Esophagus squamous epithelium (tissue), 5 donors: ENCODE measurements at places on chromosomes 16 and 17. TPM values are rescaled to one million over a fixed set of nuclear protein-coding genes. Genes with fewer than 3 reads are reported as not detected.

DNA sequence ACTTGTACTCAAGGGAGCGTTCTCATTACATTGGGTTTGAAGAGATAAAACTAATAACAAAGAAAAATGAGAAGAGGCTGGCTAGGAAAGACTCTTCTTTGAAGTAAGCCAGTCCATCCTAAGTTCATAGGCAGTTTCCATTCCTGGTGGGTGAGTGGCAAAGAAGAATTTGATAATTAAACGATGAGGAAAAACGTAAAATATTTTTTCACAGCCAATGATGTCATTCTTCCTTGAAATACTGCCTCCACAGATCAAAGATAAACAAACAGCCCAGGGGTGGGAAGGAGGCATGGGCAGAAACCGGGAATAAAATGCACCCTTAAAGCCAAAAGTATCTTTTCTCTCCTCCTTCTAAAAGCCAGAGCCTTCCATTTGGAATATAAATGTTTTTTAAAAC is 346.6 kb downstream of the PMP22 start:
- no peak for DNase-seq

GRCh38 chr17:14199601-14200000 is 37.1 kb downstream of the CDRT15 start:
- DNase-seq = no peak

DNA sequence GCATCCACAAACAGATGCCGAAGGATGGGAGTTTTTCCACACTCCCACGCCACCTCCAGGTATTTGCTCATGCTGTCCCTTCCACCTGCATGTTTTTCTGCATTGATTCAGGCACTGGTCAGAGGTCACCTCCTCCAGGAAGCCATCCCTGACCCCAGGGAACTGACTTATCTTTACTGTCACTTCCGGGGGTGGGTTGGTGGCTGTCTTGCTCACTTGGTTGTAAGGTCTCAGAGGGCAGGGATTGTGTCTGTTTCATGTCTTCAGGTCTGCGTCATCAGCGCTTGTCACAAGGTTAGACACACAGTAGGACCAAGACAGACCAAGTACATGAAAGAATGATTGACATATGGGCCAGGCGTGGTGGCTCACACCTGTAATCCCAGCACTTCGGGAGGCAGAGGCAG is 1.9 kb upstream of the IL4R start:
- no peak for DNase-seq

DNA sequence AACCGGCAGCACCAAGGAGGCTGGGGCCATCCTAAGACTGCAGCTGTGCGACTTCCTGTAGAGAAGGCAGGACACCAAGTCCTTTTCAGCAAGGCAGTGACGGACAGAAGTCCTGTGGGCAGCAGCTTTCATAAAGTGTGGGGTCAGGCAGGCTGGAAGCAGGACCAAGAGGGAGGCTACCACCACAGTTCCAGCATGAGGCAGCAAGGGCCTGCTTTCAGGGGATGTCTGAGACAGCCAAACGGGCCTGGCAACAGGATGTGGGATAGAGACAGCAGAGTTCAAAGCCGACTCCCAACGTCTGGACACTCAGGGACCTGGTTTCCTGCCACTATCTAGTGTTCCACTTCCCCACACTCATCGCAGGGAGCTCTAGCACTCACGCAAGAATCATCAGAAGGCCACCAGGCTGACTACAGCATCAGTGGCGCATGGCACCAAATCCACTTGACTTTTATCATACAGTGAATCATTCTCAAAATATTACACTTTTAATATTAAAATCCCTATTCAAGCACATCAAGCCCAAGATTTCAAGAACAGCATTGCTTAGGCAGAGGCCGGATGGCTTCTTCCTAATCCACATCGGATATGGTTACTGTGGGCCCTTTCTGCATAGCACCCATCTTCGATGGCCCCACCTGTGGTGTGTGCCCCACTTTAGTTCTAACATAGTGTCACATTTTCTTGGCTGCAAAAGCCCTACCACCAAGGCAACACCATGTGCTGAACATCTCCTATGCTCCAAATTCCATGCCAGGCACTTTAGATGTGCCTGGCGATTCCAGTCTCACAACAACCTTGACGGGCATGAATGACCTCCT is 5.2 kb downstream of the USP7 start:
- no peak for DNase-seq

DNA sequence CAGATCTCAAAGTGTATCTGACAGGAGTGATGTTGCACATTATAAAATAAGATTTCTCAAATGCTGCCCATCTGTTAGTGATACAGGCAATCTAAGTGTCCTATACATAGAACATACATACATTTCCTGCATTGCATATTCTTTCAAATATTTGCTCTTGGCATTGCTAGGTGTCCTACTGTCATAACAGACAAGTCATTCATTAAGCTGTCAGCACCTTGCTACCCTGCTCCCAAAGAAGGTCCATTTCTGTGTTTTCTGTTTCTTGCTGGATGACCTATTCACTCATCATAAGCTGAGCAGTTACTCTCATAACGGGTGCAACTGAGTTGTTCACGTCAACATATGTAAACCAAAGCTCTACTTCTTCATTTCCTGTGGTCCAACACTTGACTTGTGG is 719.0 kb downstream of the KCNJ2 start:
- DNase-seq = no peak

- DNase-seq = no peak
Measured at GRCh38 chr16:71623597-71623996, 2.4 kb upstream of the MARVELD3 start.

The ACTG1 gene
- 4,304 TPM for total RNA-seq

The HNF1B gene
- total RNA-seq = not detected

The WFIKKN1 gene
- total RNA-seq = 0.31 TPM

The MT1F gene
- not detected for total RNA-seq

The NOD2 gene
- 28.1 TPM for total RNA-seq

The KRT15 gene
- 743 TPM for total RNA-seq
